ENCODE measurements at places on chromosomes 11 and 22. TPM values are rescaled to one million over a fixed set of nuclear protein-coding genes. Genes with fewer than 3 reads are reported as not detected.

DNA sequence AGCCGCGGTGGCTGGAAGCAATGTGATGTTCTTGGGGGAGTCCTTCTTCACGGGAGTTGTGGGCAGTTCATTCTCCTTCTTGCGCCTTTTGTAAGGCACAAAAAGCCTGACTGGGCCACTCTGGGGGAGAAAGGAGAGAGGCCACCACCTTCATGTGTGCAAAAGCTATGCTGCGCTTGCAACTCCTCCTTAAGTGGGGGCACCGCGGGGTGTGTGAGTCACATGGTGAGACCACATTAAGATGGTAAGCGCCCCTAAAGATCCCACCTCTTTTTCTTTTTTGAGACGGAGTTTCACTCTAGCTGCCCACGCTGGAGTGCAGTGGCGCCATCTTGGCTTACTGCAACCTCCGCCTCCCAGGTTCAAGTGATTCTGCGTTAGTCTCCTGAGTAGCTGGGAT is 14.1 kb downstream of the DEAF1 start:
- DNase-seq = no peak

DNA sequence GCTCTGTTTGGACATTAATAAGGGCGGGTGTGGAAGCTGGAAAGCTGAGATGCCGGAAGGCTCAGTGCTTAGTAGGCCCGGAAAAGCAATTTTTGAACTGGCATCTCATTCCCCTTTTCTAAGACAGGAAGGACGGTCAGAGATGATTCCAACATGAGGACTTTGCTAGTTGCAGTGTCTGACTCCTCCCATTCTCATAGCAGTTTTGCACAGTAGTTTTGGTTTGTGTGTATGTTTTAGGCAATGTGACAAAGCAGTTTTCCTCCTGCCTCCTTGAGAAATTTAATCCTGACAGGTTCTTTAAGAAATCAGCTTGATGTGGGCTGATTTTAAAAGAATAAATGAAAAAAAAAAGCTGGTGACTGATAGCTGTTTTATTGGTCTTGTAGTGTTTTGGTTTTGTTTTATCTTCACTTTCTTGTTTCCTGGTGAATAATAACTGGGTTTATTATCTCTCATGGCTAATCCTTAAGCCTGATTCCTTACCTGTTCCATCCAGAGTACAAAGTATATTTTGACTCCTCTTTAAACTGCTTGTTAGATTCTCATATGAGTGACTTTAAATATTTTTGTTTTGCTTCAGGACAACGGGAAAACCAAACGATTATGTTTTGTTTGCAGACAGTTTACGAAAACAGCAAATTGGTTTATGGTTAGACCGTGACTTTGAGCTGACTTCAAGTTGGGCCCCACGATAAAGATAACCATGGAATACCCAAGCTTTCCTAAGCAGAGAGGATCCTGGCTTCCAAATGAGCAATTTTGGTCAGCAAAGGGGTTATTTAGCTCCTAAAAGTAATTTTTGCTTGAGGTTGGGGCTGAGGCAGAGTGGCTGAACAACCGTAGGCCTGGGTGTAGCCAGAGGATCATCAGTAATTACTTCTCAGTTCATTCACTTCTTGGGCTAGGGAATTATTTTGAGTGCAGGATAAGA is 3.4 kb downstream of the PTPRJ start:
- no peak for DNase-seq

GRCh38 chr11:76783896-76784813 is 999 bp downstream of the TSKU start:
- DNase-seq = peak; percentile 92

DNA sequence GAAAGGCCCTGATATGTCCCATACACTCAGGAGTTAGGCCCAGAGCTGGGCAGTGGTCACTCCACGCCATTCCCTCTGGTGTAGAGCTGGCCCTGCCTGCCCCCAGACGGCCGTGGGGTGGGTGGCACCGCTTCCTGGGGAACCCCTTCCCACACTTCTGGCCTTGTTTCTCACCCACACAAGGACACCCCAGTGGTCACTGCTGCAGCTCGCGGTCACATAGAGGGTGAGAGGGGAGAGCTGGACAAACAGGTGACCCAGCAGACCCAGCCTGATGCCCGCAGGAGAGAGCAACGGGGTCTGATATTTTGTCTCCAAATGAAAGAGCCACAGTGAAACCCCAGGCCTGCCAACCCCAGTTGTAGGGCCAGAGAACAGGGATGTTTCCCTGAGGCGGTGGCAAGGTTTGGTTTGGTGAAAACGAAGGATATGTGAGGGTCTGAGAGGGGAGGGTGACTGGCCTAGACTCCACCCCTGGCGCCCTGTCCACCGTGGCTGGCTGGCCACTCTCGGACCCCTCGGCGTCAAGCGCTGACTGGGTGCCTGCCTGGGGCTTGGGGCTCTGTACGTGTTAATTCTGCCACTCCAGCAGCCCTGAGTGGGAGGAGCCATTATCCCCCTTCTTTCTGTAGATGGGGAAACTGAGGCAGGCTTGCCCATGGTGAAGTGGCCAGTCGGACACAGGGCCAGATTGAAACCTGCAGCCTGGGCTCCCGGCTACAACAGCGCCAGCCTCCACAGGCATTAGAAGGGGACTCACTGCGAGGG is 71.0 kb upstream of the PPARA start:
- no peak for DNase-seq

GRCh38 chr11:66012371-66012945 is 650 bp downstream of the CST6 start:
- DNase-seq = no peak

GRCh38 chr11:68066742-68067141 is 27.9 kb downstream of the TCIRG1 start:
- no peak for DNase-seq

GRCh38 chr11:73358071-73358470 is 18.1 kb upstream of the RELT start:
- no peak for DNase-seq

GRCh38 chr11:36817336-36817965 is 219.4 kb upstream of the RAG2 start:
- no peak for DNase-seq

DNA sequence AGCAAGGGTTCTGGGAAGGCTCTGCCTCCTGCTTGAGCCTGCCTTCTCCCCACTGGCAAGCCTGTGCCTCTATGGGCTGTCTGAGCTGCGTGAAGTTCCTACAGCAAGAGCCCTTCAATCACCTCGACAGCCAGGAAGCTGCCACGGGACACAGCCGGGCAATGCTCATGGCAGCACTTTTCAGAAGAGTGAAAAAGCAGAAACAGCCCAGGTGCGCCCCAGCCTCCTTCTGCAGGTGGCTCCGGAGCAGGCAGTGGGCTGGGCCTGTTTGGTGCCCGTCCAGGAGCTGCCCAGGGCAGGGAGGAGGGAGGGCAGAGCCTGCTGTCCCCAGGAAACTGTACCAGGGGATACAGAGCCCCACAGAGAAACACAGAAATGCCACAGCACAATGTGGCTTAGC is 24.6 kb upstream of the COMT start:
- DNase-seq = no peak

- DNase-seq = no peak
Measured at GRCh38 chr11:6894097-6894496, 1.8 kb upstream of the OR2D2 start.

MS4A12 gene
- total RNA-seq = not detected

OR5P2 gene
- total RNA-seq = not detected

GPR83 gene
- total RNA-seq = not detected

TMEM126B gene
- 49.0 TPM for total RNA-seq

CLDN5 gene
- total RNA-seq = not detected

CAVIN3 gene
- 30.7 TPM for total RNA-seq

MUC15 gene
- total RNA-seq = not detected
